Activated CD4-positive, alpha-beta T cell treated with anti-CD3 and anti-CD28 coated beads, Interleukin-2, Interleukin-6, amounts not matched to agents 100 ng/mL and 50 ng/mL, durations not matched to agents 16 hours and 8 hours (primary cell): ENCODE measurements at places on chromosomes 3 and 15.

DNA sequence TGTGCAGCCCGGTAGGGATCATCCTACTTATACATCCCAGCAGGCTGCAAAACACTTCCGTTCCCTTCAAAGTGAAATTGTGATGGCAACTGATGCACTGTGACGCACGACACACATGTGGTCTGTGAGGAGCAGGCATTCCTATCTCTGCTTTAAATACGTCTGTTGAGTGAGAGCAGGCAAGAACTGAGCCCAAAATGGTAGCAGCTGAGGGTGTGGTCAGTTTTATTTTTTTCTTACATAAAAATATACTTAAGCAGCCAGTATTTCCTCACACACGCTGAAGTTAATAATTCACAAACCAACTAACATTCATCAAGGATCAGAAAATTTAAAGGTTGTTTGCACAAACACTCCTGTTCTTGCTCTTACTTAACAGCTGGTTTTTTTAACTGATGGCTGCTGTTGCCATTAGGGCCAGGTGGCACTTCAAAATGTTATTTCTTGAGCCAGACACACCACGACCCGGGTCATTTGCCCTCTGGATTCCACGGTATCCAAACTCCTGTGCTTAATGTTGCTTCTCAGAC, 23.9 kb downstream of the LRIG1 start:
- no peak for DNase-seq

- DNase-seq, result peak; percentile 35
Measured at GRCh38 chr3:66473692-66474091, 27.1 kb downstream of the LRIG1 start.

GRCh38 chr15:29888646-29889045, 66.4 kb upstream of the TJP1 start:
- no peak for DNase-seq

DNA sequence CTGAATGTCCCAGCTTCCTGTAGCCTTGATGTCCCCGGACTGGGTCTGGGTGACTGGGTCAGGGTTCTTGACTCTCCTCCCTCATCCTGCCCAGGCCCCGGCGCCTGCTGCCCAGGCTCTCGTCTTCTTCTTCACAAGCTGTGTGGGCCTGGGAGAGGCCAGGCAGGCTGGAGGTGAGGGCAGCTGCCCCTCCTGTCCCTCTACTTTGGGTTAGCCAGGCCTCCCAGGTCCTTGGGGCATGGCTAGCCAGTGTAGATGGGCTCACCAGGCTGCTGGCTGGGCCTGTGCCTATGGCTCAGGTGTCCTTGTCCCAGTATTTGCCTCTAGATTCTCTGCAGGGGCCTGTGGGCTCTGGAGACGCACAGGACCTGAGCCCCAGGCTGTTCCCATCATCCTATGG, 31.8 kb downstream of the TKT start:
- no peak for DNase-seq

DNA sequence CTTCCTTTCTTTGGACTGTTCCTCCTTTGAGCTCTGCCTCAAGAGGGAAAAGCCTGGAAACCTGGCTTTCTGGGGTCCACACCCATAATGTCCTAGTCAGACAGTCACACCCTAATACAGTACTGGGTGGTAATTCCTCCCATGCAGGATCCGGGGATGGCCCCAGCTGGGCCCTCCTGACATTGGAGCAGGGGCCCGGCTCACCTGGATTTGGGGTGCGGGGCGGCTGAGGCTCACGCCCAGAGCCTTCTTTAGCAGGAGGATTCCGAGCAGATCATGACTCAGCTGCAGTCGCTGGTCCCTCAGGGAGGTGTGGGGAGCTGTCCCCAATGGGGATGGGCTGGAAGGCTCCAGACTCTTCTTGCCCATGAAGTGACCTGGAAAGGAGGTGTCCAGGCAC, 1.0 kb downstream of the NMB start:
- no peak for DNase-seq
